ENCODE measurements at places on chromosomes 2 and 18. TPM values are rescaled to one million over a fixed set of nuclear protein-coding genes. Genes with fewer than 3 reads are reported as not detected.

- no peak for DNase-seq
Observed at GRCh38 chr2:178632729-178633128, 152.5 kb downstream of the PLEKHA3 start.

DNA sequence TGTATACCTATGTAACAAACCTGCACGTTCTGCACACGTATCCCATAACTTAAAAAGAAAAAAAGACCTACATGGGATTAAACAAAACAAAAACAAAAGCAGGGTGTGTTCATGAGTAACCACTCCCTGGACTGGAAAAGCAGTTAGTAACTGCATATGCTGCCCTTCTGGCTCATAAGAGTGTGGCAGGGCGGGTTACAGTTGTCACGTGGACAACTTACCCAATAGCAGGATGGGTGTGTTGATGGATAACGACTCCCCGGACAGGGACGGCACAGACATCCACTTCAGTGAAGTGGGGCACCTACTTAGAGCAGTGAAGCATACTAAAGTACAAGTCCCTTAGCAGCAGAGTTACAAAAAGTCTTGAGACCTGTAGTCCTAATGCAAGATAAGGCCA lies 136.7 kb downstream of the CCBE1 start:
- no peak for DNase-seq

GRCh38 chr18:79682894-79683625 lies 3.5 kb downstream of the CTDP1 start:
- DNase-seq = no peak

DNA sequence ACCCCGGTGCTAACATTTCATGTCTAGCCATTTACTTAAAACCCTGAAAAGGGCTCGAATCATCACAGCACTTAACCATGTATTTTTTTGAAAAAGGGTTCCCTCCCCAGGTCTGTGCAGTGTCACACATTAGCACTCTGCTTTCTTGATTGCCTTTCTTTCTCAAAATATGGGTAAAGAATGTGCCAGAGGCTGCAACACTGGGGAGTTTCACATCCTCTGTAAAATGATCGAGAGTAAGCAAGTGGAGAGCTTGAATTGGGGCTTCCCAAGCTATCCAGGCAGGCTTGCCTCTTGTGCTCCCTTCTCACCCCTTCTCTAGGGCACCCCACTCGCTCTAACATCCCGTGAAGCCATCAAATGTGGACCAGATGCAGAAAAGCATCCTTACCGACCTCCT lies 177.0 kb upstream of the CCDC68 start:
- DNase-seq = no peak

DNA sequence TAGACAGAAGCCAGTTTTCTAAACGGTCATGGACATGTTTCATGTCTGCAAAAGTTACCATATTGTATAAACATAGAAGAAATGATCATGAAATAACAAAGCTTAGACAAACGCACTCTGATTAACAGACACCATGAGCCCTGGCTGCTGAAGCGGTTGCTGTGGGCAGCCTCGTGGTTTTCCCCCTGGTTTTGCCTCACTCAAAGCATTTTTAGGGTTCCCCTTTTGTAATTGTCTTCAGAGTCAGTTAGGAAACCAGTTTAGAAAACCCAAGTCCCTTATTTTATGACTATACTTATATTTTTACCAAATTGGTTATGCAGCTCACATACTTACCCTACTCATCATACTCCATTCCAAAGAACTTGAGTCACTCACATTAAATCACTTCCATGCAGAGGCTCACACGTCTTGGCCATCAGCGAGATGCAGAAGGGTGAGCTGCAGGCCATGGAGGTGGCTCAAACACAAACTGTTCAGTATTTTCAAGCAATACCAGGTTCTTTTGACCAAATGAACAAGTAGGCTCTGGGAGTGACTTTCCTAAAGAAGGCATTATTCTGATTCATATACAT lies 105.6 kb upstream of the SALL3 start:
- no peak for DNase-seq

GRCh38 chr2:2642906-2643890 lies 312.1 kb upstream of the MYT1L start:
- no peak for DNase-seq

GRCh38 chr2:172366596-172367150 lies 60.7 kb upstream of the ITGA6 start:
- DNase-seq = no peak

DNA sequence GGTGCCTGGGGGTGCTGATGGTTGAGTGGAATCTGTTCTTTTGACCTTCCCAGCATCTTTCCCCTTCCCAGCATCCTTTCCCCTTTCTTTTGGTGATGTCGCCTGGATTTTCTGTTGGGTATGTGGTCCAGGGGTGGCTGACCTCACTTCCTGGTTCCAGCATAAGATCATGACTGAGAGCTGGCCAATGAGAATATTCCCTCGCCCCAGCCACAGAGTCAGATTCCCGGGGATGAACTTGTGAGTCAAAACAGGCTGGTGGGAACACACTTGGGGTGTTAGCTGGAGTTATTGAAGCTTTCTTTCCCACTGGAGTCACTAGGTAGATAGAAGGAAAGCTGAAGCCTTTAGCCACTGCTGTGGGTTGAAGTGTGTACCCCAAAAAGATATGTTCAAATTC lies 28.0 kb upstream of the FOSL2 start:
- DNase-seq = no peak

- DNase-seq = no peak
Observed at GRCh38 chr2:212995920-212996319, 155.5 kb downstream of the IKZF2 start.

DNA sequence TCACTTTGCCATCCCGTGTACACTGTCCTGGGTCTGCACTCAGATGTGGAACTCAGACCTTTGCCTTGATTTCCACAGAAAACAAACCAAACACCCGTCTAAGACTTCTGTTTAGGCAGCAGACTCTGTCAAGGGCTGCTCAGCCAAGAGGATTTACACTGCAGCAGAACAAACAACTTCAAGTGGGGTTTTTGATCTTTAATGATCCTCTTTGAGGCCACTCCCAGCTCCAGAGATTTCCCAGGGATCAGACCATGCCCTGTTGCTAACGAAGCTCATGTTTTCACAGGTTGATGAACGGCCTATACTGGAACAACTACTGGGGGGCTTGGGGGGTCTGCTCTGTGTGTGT lies 52.5 kb upstream of the LGALSL start:
- DNase-seq = peak; percentile 23

GRCh38 chr2:19189391-19189790 lies 169.0 kb downstream of the OSR1 start:
- no peak for DNase-seq

GRCh38 chr18:22545066-22545760 lies 127.5 kb upstream of the CTAGE1 start:
- no peak for DNase-seq

DNA sequence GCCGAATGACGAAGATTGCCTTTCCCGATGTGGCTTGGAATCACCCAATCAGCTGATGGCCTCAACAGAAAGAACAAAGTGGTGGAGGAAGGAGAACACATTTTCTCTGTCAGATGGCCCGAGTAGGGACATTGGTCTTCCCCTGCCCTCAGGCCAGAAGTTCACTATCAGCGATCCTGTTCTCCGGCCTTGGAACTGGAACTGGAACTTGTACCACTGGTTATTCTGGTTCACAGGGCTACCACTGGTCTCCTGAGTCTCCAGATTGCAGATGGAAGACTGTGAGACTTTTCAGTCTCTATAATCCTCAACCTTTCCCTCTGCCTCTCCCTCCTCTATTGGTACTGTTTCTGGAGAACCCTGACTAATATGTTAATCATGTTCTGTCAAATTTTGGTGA lies 180.4 kb downstream of the ANKRD30B start:
- no peak for DNase-seq

DNA sequence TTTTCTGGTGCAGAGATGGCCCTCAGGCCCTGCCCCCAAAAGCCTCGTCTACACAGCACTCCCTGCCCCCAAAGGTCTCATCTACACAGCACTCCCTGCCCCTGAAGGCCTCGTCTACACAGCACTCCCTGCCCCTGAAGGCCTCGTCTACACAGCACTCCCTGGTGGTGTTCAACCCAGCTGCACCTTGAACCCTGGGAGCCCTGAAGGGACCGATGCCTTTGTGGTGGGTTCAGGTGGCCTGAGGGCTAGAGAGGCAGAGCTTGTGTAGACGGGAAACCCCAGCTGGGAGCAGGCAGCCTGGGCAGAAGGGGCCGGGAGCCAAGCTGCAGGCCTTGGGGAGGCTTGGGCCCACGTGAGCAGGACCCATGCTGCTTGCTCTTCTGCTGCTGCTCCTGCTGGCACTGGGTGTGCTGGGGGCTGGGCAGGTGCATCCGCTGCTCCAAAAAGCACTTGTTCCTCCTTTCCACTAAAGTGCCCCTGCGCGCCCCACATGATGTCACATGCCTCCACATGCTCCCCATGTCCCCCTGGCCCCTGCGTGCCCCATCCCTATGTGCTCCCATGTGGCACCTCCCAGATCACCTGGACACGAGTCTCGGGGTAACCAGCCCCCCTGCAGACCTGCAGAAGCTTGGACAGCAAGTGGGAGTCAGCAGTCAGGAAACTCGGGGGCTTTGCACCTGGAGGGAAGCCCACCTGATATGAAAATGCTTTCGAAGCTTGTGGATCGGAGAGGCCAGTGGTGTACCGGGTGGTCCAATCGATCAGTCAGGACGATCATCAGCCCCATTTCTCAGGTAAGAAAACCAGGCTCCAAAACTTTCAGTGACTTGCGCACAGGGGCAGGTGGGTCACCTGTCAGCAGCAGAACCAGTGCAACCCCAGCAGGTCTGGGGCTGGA lies 94.9 kb upstream of the CTDP1 start:
- peak; percentile 79 for DNase-seq

G6PC2 gene
- not detected for total RNA-seq

ANO7 gene
- total RNA-seq = 1.3 TPM

CCDC121 gene
- 2.5 TPM for total RNA-seq

PTGR3 gene
- total RNA-seq = 19.7 TPM

RAMP1 gene
- 93.4 TPM for total RNA-seq

Measured in osteocyte (in vitro differentiated cells).